ENCODE measurements at places on chromosomes 13 and 19.

DNA sequence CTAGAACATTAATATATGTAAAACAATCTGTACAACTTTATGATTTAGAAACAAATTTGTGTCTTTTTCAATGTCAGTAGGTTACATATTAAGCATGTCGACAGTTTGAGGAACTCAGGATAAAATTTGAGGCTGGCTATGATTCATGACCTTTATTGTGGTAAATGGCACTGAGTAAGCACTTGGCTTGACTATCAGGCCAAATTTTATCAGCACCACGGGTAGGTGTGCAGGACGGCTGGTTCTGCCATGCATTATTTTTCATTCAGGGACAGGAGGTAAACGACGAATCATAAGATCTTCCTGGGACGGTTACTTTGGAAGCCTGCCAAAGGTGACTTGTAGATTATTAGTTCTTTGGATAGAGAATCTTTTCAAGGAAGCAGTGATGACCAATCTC is 19.9 kb upstream of the CYP4F8 start:
- no peak for DNase-seq

- no peak for DNase-seq
These were observed 290.8 kb upstream of the PCDH9 start for GRCh38 chr13:67520886-67521285.

GRCh38 chr13:49419276-49419675 is 24.6 kb downstream of the CAB39L start:
- no peak for DNase-seq

GRCh38 chr19:32254509-32254890 is 90.9 kb upstream of the ZNF507 start:
- no peak for DNase-seq

DNA sequence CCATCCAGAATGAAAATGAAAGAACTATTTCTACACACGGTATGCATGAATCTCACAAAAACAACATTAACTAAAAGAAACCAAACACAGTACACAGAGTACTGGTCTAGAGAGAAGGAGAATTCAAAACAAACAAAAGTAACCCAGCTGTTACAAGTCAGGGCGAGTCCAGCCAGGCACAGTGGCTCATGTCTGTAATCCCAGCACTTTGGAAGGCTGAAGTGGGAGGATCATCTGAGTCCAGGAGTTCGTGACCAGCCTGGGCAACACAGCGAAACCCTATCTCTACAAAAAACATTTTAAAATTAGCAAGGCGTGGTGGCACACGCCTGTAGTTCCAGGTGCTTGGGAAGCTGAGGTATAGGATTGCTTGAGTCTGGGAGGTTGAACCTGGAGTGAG is 1.7 kb upstream of the PSMC4 start:
- no peak for DNase-seq

GRCh38 chr13:85662186-85662585 is 137.0 kb downstream of the SLITRK6 start:
- no peak for DNase-seq

DNA sequence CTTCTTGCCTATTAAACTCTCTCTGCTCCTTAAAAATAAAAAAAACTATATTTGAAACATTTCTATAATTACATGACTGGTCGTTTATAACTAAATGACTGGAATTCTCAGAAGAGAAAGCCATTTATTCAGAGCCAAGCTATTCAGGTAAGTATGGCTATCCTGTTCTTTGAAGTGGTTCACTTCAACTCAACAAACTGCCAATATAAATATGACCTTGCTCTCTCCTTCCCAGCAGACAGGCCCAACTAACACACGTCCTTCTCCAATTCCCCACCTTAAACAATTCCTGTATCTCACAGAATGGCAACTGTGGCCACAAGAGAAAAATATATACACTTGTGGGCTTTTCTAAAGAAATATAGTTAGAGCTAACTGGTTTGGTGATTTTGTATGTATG is 153.9 kb downstream of the MIPEP start:
- no peak for DNase-seq

DNA sequence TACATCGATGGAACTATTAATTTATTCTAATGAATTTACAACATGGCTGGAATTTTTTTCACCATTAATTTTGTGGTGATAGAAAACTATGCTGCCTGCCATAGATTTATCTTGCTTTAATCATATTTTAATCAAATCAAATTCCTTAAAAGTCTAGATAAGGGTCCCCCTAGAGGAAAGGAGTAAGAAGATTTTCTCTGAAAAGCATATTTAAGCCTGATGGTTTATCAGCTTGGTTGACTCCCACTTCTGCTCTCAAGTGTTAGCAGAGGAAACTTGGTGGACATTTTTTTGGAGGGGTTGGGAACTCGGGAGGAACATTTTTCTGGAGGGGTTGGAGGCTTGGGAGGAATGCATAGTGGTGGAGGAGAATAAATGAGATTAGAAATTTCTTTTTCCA is 253.3 kb downstream of the KCNRG start:
- no peak for DNase-seq

- DNase-seq: no peak
These were observed 20.3 kb downstream of the ACTN4 start for GRCh38 chr19:38667661-38668171.

Data from left kidney (tissue), 8 donors.